Activated CD8-positive, alpha-beta T cell treated with anti-CD3 and anti-CD28 coated beads, Interleukin-2, amount 10 ng/mL, durations not matched to agents 7 days and 5 days (primary cell): ENCODE measurements at places on chromosomes 6 and 20. TPM values are rescaled to one million over a fixed set of nuclear protein-coding genes. Genes with fewer than 3 reads are reported as not detected.

Gene MLN
- total RNA-seq, result not detected

Gene RIPPLY2
- not detected for total RNA-seq

Gene HLA-DQA2
- total RNA-seq, result not detected

Gene OR2H2
- total RNA-seq, result not detected

Gene CFB
- not detected for total RNA-seq

Gene DPPA5
- not detected for total RNA-seq

Gene RWDD2A
- 0.87 TPM for total RNA-seq

Gene MTFR2
- 27.9 TPM for total RNA-seq

Gene TXNDC5
- 36.9 TPM for total RNA-seq

- no peak overlapping the region for H3K27ac ChIP-seq
- H3K36me3 ChIP-seq, result no peaks in the 10 kb centered on the region
- DNase-seq, result no peak
- H3K4me1 ChIP-seq, result no peaks in the 10 kb centered on the region
Observed at GRCh38 chr6:140276719-140277118, 902.3 kb upstream of the CITED2 start.

DNA sequence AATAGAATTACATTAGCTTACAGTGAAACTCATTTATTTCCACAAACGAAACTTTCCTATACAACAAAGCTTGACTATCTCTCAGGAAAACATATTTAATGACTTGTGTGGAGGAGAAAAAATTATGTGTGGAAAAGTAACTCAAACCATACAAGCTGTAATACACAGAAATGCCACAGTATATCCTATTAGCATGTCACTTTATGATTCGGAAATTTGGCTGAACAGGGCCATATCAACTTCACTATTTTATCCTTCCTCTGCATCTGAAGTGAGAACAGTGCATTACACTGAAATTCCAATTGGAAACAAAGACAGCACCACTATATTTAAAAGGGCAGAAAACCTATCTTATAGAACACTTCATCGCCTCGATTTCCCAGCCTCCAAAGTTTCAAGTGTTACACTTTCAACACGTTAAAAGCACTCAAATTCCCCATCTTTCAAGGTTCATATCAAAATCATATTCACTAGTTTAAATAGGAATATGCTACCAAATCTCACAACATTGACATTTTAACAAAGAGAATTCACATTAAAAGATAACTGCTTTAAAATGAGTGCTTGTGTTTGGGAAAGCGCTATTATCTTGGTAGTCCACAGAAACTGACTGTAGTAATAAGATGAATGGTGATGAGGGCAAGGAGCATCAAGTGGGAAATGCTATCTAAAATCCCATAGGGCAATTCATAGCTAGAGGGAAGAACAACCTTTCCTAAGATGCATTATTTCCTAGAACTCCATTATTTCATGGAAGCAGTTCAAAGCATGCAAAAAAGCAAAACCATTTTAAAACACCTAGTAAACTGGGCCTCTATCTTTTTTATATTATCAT, 1.8 kb downstream of the REV3L start:
- peak overlapping the region; percentile 99 for H3K4me3 ChIP-seq
- H3K27ac ChIP-seq, result no peak overlapping the region
- no peak for DNase-seq
- peaks cover 41% of the 10 kb centered on the region for H3K4me1 ChIP-seq
- no peaks in the 10 kb centered on the region for H3K27me3 ChIP-seq
- peaks cover 7% of the 10 kb centered on the region for H3K36me3 ChIP-seq

GRCh38 chr6:88166493-88167351, 575 bp upstream of the CNR1 start:
- H3K27ac ChIP-seq, result no peak overlapping the region
- no peaks in the 10 kb centered on the region for H3K36me3 ChIP-seq
- H3K4me3 ChIP-seq, result peak overlapping the region; percentile 56
- H3K4me1 ChIP-seq, result peaks cover 10% of the 10 kb centered on the region

DNA sequence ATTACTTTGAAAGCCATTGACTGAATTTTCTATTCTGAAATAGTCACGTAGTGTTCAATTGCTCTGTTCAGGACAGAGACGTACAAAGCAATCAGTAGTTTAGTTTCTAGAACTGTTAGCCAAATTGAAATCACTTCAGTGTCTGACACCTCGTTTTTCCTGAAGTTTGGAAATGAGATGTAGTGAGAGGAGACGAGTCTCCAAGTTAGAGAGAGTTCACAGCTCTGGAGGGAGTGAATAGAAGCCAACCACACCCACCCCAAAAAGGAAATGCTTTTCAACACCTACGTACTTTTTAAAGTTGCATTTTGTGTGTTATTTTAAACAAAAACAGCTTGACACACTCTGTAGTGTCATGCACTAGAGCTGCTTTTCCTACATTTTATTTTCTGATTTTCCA, 296.0 kb downstream of the ADGRG6 start:
- no peaks in the 10 kb centered on the region for H3K27me3 ChIP-seq

- no peak overlapping the region for H3K27ac ChIP-seq
- H3K4me1 ChIP-seq, result peaks cover 16% of the 10 kb centered on the region
- no peak for DNase-seq
- no peaks in the 10 kb centered on the region for H3K27me3 ChIP-seq
Observed at GRCh38 chr20:5991623-5992441, 41.4 kb downstream of the MCM8 start.

DNA sequence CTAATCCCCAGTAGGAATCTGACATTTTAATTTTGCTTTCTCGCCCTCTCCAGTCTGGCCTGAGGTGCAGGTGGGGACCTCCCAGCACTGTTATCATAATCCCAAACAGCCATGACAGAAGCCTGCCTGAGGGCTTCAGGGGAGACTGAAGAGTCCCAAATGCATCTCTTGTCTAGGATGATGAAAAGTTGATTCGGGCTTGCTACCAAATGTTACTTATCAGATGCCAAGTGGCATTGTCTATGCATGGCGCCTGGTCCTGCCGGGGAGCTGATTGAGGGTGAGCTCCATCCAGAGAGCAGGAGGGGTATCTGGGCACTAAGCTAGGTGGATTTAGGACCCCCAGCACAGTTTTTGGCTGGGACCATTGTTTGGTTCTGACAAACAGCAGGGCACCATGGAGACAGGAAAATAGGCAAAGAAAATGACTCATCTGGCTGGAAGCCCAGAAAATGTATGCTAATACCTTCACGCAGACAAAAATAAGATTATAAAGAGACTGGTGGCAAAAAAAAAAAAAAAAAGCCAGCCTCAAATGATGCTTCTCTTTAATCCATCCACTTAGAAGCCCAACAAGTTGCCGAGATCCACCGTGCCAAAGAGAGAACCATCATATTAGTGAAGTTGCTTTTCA, 513.7 kb upstream of the SULF2 start:
- peaks cover 5% of the 10 kb centered on the region for H3K27me3 ChIP-seq
- H3K4me3 ChIP-seq, result no peak overlapping the region
- DNase-seq, result no peak

GRCh38 chr20:51570739-51571459, 28.4 kb upstream of the NFATC2 start:
- no peak overlapping the region for H3K4me3 ChIP-seq
- H3K4me1 ChIP-seq, result no peaks in the 10 kb centered on the region

GRCh38 chr6:6586167-6586566, 2.4 kb upstream of the LY86 start:
- H3K27ac ChIP-seq, result no peak overlapping the region
- no peaks in the 10 kb centered on the region for H3K27me3 ChIP-seq
- DNase-seq, result no peak
- peaks cover 56% of the 10 kb centered on the region for H3K4me1 ChIP-seq
- no peak overlapping the region for H3K4me3 ChIP-seq
- H3K36me3 ChIP-seq, result peaks cover 16% of the 10 kb centered on the region

DNA sequence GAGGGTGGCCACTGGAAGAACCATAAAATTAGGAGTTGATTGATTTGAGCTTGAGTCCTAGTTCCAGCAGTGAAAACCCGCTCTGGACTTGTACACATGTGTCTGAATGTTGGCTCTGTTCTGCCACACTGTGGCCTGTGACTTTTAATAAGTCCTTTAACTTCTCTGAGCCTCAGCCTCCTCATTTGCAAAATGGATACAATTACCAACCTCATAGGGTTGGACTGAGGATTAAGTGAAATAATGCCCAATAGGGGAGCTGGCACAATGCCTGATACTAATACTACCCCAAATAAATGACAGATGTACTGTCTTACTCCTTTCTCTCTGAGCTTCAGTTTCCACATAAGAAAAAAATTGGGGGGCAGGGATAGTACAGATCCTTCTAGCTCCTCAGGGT, 92.6 kb upstream of the RIPOR2 start:
- DNase-seq, result no peak
- H3K36me3 ChIP-seq, result peaks cover 34% of the 10 kb centered on the region
- H3K27ac ChIP-seq, result peak overlapping the region; percentile 81
- H3K4me1 ChIP-seq, result peaks cover 49% of the 10 kb centered on the region

- H3K4me3 ChIP-seq, result no peak overlapping the region
- H3K36me3 ChIP-seq, result peaks cover 15% of the 10 kb centered on the region
- peak overlapping the region; percentile 51 for H3K27ac ChIP-seq
- no peak for DNase-seq
- H3K27me3 ChIP-seq, result no peaks in the 10 kb centered on the region
- H3K4me1 ChIP-seq, result peaks cover 53% of the 10 kb centered on the region
Observed at GRCh38 chr6:14729129-14729871, 516.6 kb upstream of the JARID2 start.

- no peaks in the 10 kb centered on the region for H3K36me3 ChIP-seq
- no peak overlapping the region for H3K4me3 ChIP-seq
- DNase-seq, result no peak
- H3K4me1 ChIP-seq, result no peaks in the 10 kb centered on the region
- no peaks in the 10 kb centered on the region for H3K27me3 ChIP-seq
- no peak overlapping the region for H3K27ac ChIP-seq
Observed at GRCh38 chr6:168641446-168641845, 200.5 kb downstream of the SMOC2 start.

- no peaks in the 10 kb centered on the region for H3K4me1 ChIP-seq
- peak; percentile 69 for DNase-seq
- H3K4me3 ChIP-seq, result no peak overlapping the region
- peaks cover 21% of the 10 kb centered on the region for H3K27me3 ChIP-seq
Observed at GRCh38 chr6:163956571-163957407, 542.3 kb downstream of the QKI start.

GRCh38 chr6:80227545-80228105, 121.2 kb downstream of the BCKDHB start:
- no peaks in the 10 kb centered on the region for H3K27me3 ChIP-seq
- peaks cover 6% of the 10 kb centered on the region for H3K36me3 ChIP-seq
- no peak overlapping the region for H3K4me3 ChIP-seq
- DNase-seq, result no peak
- no peaks in the 10 kb centered on the region for H3K4me1 ChIP-seq

- no peaks in the 10 kb centered on the region for H3K36me3 ChIP-seq
- H3K4me1 ChIP-seq, result no peaks in the 10 kb centered on the region
- no peak overlapping the region for H3K27ac ChIP-seq
- H3K4me3 ChIP-seq, result no peak overlapping the region
- DNase-seq, result no peak
Observed at GRCh38 chr6:160883999-160884398, 107.6 kb upstream of the MAP3K4 start.

GRCh38 chr20:53907968-53908751, 162.2 kb downstream of the BCAS1 start:
- peaks cover 4% of the 10 kb centered on the region for H3K36me3 ChIP-seq
- H3K27ac ChIP-seq, result no peak overlapping the region
- H3K4me3 ChIP-seq, result no peak overlapping the region
- peaks cover 30% of the 10 kb centered on the region for H3K4me1 ChIP-seq

DNA sequence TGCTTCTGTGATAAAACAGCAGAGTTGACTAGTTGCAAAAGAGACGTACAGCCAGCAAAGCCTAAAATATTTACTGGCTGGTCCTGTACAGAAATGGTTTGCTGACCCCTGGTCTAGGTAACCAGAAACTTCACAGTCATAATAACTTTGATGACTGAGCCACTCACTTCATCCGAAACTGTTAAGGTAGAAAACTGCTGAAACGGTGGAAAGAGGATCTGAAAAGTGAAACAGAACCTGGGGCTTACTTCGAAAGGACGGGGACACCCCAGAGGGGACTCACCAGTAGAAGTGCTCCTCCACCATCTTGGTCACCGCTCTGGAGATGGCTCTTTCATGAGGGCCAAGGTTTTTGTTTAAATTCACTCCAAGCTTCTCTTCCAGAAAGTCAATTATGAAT, 16.4 kb downstream of the FAXC start:
- peaks cover 23% of the 10 kb centered on the region for H3K27me3 ChIP-seq
- DNase-seq, result no peak
- H3K4me1 ChIP-seq, result peaks cover 3% of the 10 kb centered on the region
- no peaks in the 10 kb centered on the region for H3K36me3 ChIP-seq

DNA sequence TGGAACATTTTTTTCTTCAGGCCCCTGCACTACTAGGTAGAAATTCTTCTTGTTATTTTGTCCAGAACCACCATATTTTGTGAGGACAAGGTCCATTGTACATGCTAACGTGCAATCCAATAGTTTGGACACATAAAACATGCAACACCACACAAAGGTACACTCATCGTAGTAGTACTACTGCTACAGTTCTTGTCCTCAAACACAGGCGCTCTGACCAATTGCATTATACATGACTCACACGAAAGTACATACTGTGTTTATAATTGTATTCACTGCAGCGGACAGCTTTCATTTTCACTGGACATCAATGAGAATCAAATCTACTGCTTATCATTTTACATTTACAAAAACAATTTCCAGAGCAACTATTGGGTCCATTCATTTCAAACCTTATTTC, 15.3 kb upstream of the SMLR1 start:
- no peak overlapping the region for H3K27ac ChIP-seq
- H3K27me3 ChIP-seq, result peaks cover 3% of the 10 kb centered on the region
- no peak for DNase-seq
- H3K4me1 ChIP-seq, result no peaks in the 10 kb centered on the region
- no peak overlapping the region for H3K4me3 ChIP-seq
- H3K36me3 ChIP-seq, result no peaks in the 10 kb centered on the region

DNA sequence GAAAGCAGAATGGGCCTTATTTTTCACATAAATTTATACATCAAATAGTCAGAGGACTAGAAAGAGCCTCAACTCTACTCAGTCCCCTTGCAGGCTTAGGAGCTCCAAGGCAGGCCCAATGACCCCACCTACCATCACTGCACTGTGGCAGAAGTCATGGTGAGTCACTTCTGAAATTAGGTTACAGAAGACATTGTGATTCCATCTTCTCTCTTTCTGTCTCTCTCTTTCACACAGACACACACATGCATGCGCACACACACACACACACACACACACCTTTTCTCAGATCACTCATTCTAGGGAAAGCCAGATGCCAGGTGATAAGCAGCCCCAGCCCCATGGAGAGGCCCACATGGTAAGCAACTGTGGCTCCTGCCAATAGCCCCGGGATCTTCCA, 103.8 kb downstream of the C6orf118 start:
- H3K27ac ChIP-seq, result no peak overlapping the region
- no peak overlapping the region for H3K4me3 ChIP-seq
- H3K4me1 ChIP-seq, result no peaks in the 10 kb centered on the region
- H3K36me3 ChIP-seq, result no peaks in the 10 kb centered on the region

DNA sequence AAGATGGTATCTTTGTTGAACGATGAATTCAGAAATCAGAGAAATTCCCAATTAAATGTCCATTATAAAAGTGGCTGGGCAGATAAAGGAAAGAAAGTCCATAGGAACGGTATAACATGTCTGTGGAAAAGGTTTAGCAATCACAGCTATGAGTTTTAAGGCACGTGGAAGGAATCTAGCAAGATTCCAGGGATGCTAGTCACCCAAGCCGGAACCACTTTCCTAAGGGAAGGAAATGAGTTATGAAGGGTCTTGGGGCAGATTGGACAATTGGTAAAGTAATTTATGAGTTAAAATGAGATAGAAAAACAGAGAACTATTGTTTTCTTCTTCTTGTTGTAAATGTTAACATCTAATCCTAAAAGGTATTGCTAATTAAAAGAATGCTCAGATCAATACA, 384.8 kb downstream of the ADGRB3 start:
- DNase-seq, result no peak
- H3K4me3 ChIP-seq, result no peak overlapping the region
- no peak overlapping the region for H3K27ac ChIP-seq
- H3K4me1 ChIP-seq, result no peaks in the 10 kb centered on the region
- H3K36me3 ChIP-seq, result no peaks in the 10 kb centered on the region
